ENCODE measurements at places on chromosomes 3 and 15. TPM values are rescaled to one million over a fixed set of nuclear protein-coding genes. Genes with fewer than 3 reads are reported as not detected.

HTR3E gene
- not detected for total RNA-seq

TMEM207 gene
- not detected for total RNA-seq

SLC7A14 gene
- 0.60 TPM for total RNA-seq

PROK2 gene
- total RNA-seq = not detected

All from smooth muscle cell of the coronary artery (primary cell).